ENCODE measurements at places on chromosomes 7 and 10. TPM values are rescaled to one million over a fixed set of nuclear protein-coding genes. Genes with fewer than 3 reads are reported as not detected.

DNA sequence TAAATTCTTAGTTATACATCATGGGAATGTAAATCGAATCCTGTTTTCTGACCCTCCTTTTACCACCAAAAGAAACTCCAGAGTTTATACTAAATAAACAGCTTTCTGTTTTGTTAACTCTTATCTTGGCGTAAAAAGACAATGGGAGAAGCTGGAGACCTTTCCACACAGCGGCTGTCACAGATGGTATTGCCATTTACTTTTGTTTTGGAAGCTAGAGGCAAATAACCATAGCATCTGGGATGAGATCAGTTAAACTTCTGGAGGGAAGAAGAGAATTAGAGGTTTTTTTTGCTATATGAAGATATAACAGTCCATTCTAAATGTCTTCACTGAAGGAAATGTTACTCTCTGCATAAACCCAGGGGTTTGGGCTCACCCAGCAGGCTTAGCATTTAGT lies 258.9 kb downstream of the REEP3 start:
- no peak for DNase-seq

DNA sequence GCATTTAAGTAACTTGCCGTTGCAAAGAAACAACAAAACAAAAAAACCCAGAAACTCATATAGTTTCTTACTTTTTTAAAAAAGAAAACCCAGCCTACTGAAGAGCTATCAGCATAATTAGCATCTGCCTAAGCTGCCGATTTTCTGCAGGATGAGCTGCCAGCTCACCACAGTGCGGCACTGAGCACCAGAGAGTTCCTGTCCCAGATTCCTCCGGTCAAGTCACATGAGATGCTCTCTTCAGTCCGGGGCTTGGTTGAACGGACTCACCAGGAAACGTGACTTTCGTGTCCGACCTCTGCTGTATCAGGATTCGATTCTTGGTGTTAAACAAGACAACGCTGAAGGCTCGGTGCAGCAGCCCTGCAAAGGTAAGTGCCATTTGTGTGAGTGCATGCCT lies 3.2 kb downstream of the IDI2 start:
- no peak for DNase-seq

DNA sequence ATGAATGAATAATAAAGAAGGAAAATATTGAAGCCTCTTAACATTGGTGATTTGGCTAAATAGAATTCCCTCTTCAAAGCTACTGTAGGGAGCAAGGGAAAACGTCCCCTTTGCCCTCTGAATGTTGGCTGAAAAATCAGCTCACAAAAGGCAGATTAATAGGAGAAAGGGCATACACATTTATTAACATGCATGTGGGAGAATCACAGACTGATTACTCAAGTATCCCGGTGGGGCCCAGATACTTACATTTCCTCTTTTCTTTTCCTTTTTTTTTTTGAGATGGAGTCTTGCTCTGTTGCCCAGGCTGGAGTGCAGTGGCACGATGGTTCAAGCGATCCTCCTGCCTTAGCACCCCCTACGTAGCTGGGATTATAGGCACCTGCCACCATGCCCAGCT lies 68.5 kb downstream of the HK1 start:
- DNase-seq, result no peak

DNA sequence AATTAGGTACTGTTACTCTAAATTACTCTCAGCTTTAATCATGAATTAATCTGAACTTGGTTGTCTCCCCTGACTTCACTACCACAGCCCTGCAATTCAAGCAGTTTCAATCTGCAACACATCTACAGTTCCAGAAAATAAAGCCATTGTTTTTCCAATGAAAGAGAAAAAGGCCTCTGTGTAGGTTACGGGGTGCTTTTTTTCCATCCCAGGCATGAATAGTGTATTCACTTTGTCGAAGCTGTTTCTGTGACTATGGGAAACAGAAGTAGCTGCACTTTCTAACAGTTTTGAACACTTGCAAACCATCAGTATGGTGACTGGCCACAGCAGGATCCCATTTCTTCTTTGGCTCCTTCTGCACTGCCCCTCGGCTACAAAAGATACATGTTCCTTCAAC lies 460.2 kb downstream of the GRM8 start:
- DNase-seq, result no peak

GRCh38 chr10:104767745-104768144 lies 126.7 kb downstream of the SORCS3 start:
- DNase-seq, result no peak

DNA sequence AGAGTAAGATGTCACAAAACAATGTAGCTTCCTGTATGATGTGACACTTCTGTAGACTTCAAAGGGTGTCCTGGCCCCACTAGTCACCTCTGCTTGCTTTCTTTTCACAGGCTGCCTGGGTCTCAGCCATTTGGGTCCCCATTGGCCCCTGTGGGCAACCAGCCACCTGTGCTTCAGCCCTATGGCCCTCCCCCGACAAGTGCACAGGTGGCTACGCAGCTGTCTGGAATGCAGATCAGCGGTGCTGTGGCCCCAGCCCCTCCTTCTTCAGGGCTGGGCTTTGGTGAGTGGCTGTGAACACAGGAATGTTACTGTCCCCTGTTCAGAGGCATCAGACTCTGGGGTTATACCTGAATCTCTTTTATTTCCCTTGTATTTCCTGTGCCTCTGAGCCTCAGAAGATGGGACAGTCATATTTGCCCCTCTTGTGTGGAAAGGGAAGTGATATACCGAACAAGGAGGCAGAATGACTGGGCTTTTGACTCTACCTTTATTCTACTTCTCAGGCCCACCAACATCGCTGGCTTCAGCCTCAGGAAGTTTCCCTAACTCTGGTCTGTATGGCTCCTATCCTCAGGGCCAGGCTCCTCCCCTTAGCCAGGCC lies 15.4 kb downstream of the SEC24C start:
- no peak for DNase-seq

- no peak for DNase-seq
These were observed 2.0 kb upstream of the GNAI1 start for GRCh38 chr7:80132594-80132993.

DNA sequence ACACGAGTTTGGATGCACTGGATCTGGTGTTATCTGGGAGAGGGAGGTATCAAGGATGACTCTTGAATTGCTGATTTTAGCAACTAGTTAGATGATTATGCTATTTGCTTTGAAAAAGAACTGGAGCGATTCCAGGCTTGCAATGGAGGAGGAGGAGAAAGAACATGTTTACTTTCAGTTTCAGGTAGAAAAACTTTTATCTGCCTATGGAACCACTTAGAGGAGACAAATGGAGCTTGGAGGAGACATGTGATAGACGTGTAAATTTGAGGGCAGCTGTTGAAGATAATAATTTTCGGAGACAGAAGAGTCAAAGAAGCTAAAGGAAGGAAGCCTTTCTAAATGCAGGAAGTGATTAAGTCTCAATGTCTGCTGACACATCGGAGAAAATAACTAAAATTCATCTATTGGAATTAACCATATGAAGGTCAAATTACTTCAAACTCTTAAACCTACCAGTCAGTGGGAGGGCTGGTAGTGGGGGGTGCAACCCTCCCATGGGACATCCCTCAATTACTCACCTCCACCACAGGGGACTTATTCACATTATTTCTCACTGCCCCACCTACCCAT lies 56.4 kb upstream of the GNAI1 start:
- DNase-seq, result no peak

- no peak for DNase-seq
These were observed 83.1 kb downstream of the FZD1 start for GRCh38 chr7:91347290-91347689.

- DNase-seq, result no peak
These were observed 237.5 kb upstream of the HPS1 start for GRCh38 chr10:98684019-98684899.

- DNase-seq, result no peak
These were observed 164.1 kb upstream of the CDCA7L start for GRCh38 chr7:22109761-22110160.

DNA sequence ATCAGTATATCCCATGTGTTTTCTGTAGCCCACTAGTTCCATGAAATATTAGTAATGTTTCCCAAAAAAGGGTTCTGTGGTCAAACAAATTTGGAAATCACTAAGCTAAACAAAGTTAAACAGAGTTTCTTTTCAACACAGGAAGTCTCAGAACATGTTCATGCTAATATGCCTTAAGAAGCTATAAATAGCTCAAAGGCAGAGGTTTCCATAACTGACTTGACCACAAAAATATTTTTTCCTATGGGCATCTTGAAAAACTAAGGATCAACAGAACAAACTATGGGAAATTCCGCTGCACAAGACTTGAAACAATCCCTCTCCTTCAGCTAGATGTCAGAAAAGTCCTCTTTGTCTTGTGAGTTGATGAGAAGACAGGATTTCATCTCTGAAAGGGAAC lies 59.7 kb downstream of the SEM1 start:
- DNase-seq, result no peak

SPDYE5 gene
- not detected for total RNA-seq

NOS3 gene
- total RNA-seq, result 1.7 TPM

GJD4 gene
- total RNA-seq, result not detected

CWF19L1 gene
- total RNA-seq, result 55.1 TPM

ZP3 gene
- 3.2 TPM for total RNA-seq

MOGAT3 gene
- not detected for total RNA-seq

VWDE gene
- total RNA-seq, result 3.5 TPM

TASOR2 gene
- total RNA-seq, result 81.6 TPM

GDF2 gene
- total RNA-seq, result not detected

KCP gene
- 0.29 TPM for total RNA-seq

PCDH15 gene
- total RNA-seq, result not detected

ZNF488 gene
- total RNA-seq, result not detected

GALNT17 gene
- not detected for total RNA-seq

CYP3A7 gene
- total RNA-seq, result not detected
